HEK293T (cell line): ENCODE measurements at places on chromosomes 11 and 22.

DNA sequence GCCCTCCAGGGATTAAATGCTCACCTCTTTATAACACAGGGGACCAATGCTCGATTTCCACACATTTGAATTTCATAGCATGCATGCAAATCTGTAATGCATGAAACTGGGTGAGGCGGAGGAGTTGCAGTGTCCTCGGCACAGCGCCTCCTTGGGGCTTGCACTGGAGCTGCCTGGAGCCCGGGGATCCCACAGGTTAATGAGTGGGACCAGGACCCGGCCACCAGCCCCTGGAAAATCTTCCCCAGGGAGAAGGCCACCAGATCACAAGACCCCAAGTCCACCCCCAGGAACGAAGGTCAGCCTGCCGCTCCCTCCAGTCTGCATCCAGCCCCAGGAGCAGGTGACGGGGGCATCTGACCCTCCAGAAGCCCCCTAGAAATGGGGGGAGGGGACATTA, 119.1 kb downstream of the MN1 start:
- DNase-seq, result peak; percentile 69

- no peak for DNase-seq
These were observed 83.6 kb upstream of the PPARA start for GRCh38 chr22:46066691-46067090.

DNA sequence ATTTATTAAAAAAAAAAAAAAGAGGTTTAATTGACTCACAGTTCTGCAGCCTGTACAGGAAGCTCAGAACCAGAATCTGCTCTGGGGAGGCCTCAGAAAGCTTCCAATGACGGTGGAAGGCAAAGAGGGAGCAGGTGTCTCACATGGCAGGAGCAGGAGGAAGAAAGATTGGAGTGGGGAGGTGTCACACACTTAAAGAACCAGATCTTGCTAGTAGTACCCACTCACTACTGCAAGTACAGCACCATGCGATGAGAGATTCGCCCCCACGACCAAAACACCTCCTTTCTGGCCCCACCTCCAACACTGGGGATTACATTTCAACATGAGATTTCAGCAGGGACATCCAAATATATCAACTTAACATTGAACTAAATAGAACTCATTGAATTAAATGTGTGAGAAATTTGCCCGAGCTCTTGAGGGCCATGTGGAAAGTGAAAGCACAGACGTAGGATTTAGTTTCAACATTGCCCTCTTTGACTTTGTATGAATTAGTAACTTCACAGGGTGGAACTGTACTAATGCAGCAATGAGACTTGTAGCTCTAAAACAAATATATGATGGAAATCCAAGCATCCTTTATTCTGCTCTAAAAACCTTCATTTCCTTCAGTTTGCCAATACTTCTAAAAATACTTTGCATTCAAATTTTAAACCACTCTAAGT, 628.2 kb downstream of the FAM181B start:
- DNase-seq, result no peak

GRCh38 chr11:17986007-17986710, 26.7 kb downstream of the SERGEF start:
- no peak for DNase-seq

DNA sequence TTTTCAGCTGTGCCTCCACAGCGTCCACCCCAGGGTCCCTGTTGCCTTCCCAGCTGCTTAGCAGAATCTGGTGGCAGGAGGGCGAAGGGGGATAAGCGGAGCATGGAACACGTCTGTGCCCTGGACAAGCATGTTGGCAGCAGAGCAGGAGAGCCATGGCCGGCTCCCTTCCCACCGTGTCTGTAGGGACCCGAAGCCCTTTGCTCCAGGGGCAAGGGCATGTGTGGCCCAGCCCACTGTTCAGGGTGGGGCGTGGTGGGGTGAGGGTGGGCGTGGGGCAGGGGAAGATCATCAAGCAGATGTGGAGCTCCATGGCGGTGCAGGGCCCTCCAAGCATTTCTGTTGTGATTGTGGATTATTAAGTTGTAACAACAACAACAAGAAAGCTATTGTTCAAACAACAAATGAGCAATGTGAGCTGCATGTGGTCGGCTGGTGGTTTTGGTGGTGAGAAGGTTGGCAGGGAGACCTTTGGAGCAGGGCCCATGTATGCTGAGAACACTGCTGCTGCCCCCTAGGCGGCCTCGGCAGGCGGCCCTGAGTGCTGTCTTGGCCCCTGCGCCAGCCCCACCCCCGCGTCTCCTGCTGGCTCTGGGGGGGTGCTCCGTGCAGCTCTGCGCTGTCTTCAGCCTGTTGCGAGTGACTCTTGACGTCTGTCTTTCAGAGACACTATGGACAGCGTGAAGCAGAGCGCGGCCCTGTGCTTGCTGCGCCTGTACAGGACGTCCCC, 50.9 kb downstream of the AP2A2 start:
- no peak for DNase-seq

- DNase-seq, result no peak
These were observed 109.3 kb downstream of the ST3GAL4 start for GRCh38 chr11:126464796-126465195.
